Osteocyte (in vitro differentiated cells): ENCODE measurements at places on chromosomes 16 and 17. TPM values are rescaled to one million over a fixed set of nuclear protein-coding genes. Genes with fewer than 3 reads are reported as not detected.

- H3K4me3 ChIP-seq = no peak overlapping the region
- peaks cover 1% of the 10 kb centered on the region for H3K36me3 ChIP-seq
- peaks cover 39% of the 10 kb centered on the region for H3K4me1 ChIP-seq
- no peak for DNase-seq
Observed at GRCh38 chr17:57369509-57369945, 113.2 kb downstream of the MSI2 start.

DNA sequence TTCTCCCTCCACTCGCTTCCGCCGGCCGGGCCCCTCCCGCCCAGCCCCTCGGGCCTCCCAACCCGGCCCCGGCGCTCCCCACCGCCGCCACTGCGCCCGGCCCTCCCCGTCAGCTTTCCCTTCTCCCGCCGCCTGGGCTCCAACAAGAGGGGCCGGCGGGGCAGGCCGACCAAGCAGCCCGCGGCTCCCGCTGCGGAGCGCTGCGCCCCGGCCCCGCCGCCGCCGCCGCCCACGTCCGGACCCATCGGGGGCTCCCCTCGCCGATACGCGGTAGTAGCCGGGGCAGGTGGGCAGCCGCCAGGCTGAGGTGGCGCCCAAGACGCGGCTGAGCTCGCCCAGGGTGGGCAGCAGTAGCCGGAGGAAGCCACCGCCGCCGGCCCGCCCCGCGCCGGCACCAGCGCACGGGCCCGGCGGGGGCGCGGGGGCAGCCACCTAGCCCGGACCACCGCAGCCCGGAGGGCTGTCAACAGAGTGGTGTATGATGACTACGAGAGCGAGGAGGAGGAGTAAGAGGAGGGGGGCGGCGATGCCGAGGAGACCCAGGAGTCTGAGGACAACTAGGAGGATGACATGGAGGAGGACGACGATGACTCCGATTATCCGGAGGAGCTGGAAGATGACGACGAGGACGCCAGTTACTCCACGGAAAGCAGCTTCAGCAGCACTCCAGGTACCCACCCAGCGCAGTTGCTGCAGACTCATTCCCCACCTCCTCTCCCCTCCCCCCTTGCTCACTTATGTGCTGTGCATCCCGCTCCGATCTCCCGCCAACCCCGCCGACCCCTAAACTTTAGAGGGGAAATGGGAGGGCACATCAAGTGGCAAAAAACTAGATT, 498 bp downstream of the LRRC37B start:
- peak overlapping the region; percentile 49 for H3K27ac ChIP-seq
- DNase-seq = no peak
- peaks cover 7% of the 10 kb centered on the region for H3K36me3 ChIP-seq
- peak overlapping the region; percentile 85 for H3K4me3 ChIP-seq

- H3K4me1 ChIP-seq = peaks cover 14% of the 10 kb centered on the region
- peak overlapping the region; percentile 74 for H3K27ac ChIP-seq
- H3K4me3 ChIP-seq = peak overlapping the region; percentile 96
- no peaks in the 10 kb centered on the region for H3K27me3 ChIP-seq
- peak; percentile 88 for DNase-seq
Observed at GRCh38 chr16:71883168-71883848, 674 bp downstream of the ZNF821 start.

- no peak for DNase-seq
- peak overlapping the region; percentile 59 for H3K4me3 ChIP-seq
- no peak overlapping the region for H3K27ac ChIP-seq
- peaks cover 56% of the 10 kb centered on the region for H3K27me3 ChIP-seq
- H3K4me1 ChIP-seq = peaks cover 32% of the 10 kb centered on the region
- no peaks in the 10 kb centered on the region for H3K36me3 ChIP-seq
Observed at GRCh38 chr17:56594320-56595107, 1.0 kb downstream of the NOG start.

DNA sequence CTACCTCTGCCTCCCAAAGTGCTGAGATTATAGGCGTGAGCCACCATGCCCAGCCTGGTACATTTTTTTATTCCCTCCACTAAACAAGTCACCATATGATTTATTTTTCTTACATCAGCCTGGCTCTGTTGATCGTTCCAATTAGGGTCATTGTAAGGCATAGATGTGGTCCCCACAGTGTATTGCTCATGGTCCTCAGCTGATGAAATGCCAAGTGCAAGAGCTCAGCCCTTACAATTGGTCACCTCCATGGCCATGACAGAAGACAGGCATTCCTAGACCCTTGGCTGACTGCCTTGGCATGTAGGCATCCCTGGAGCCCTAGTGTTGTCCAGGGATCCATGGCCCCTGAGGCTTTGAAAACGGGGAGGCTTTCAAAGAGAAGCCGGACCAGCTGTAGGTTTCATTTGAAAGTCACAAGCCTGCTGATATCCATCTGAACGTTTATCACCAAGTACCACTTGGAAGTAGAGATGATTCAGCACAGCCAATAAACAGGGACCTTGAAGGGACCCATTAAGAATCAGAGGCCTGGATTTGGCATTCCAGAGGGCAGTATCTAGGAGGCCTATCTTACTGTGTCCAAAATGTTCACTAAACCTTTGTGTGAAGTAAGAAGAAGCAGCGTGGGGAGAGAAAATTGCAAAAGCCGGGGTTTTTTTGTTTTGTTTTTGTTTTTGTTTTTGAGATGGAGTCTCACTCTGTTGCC, 20.6 kb upstream of the PRKCA start:
- DNase-seq = no peak
- H3K4me3 ChIP-seq = no peak overlapping the region
- peaks cover 13% of the 10 kb centered on the region for H3K4me1 ChIP-seq
- H3K36me3 ChIP-seq = no peaks in the 10 kb centered on the region
- H3K27me3 ChIP-seq = no peaks in the 10 kb centered on the region

GRCh38 chr16:3835089-3835602, 45.4 kb downstream of the CREBBP start:
- no peak overlapping the region for H3K4me3 ChIP-seq
- peaks cover 19% of the 10 kb centered on the region for H3K36me3 ChIP-seq
- peaks cover 53% of the 10 kb centered on the region for H3K4me1 ChIP-seq
- no peaks in the 10 kb centered on the region for H3K27me3 ChIP-seq

GRCh38 chr17:70096861-70097260, 21.8 kb downstream of the KCNJ16 start:
- no peak overlapping the region for H3K4me3 ChIP-seq

The INPP5K gene
- total RNA-seq = 44.5 and 49.4 TPM in 2 replicates

The CHST5 gene
- total RNA-seq = 0.27 TPM in 1 of 2 replicates, not detected in the other

The PIGL gene
- 28.6 and 31.0 TPM in 2 replicates for total RNA-seq

The PDILT gene
- not detected in 2 replicates for total RNA-seq
